ENCODE measurements at places on chromosomes 16 and 17. TPM values are rescaled to one million over a fixed set of nuclear protein-coding genes. Genes with fewer than 3 reads are reported as not detected.
A peak's percentile ranks its signal among the peaks of the same experiment; 100 is the strongest.

ITGAL gene
- total RNA-seq: 0.33 TPM

DNA sequence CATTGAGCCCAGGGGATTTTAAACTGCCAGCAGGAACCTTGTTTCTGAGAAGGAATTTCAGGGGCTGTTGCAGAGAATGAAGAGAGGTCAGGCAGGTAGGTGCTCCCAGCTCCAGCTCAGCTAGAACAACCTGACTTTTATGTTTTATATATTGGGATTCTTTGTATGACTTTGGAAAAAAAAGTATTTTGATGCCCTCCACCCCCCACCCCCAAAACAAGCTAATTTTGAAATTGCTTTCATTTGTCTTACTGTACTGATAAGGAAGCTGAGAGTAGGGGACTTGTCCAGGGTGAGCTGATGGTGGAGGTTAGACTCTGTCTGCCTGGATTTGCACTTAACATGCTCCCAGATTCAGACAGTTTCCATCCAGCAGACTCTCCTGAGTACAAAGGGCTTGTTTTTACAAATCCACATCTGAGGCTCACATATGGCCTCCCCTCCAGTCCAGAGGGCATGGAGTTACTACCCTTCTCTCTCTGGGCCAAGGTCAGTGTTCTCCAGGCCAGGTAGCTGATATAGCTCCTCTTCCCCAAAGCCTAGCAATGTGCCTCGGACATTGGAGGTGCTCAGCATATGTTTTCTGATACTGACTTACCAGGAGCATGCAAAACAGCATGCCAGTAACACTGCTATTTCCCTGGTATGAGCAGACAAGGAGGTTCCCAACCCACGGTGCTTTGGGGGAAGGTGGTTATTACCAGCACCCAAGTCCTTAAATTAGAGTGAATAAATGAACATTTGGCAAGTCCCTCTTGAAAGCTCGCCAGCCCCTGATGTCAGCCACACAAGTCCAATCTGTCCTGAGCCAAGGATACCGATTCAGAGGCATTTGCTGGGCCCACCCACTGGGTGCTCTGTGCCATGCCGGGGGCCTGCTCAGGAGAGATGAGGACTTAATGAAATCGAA lies 11.3 kb downstream of the STX1B start:
- no peak overlapping the region for H3K27ac ChIP-seq
- H3K4me1 ChIP-seq: peaks cover 17% of the 10 kb centered on the region
- H3K27me3 ChIP-seq: peaks cover 18% of the 10 kb centered on the region
- H3K36me3 ChIP-seq: peaks cover 4% of the 10 kb centered on the region
- no peak for DNase-seq

- DNase-seq: no peak
- H3K4me1 ChIP-seq: no peaks in the 10 kb centered on the region
- H3K36me3 ChIP-seq: peaks cover 5% of the 10 kb centered on the region
- no peak overlapping the region for H3K27ac ChIP-seq
- H3K4me3 ChIP-seq: no peak overlapping the region
- peaks cover 22% of the 10 kb centered on the region for H3K27me3 ChIP-seq
Measured at GRCh38 chr17:39001703-39002637, 34.8 kb upstream of the FBXO47 start.

KCTD2 gene
- 26.1 TPM for total RNA-seq

DNA sequence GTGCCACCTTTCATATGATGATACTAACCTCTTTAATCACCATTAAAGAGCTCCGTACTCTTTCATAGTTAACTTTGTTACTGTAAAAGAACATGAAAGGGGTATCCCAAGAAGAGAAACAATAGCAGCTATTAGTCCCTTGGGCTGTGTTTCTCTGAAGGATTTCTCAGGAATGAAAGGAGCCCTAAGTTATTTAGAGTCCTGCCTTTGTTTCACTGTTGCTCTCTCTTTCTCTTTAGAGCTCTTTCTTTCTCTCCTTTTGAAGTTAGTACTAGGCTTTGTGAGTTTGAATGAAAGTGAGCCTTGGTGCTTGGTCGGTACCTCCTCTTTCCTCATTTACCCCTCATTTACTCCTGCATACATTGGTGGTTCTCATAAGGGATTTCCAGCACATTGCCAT lies 20.5 kb upstream of the RASL10B start:
- H3K4me3 ChIP-seq: no peak overlapping the region
- peaks cover 16% of the 10 kb centered on the region for H3K4me1 ChIP-seq
- H3K36me3 ChIP-seq: peaks cover 8% of the 10 kb centered on the region
- no peak for DNase-seq

DNA sequence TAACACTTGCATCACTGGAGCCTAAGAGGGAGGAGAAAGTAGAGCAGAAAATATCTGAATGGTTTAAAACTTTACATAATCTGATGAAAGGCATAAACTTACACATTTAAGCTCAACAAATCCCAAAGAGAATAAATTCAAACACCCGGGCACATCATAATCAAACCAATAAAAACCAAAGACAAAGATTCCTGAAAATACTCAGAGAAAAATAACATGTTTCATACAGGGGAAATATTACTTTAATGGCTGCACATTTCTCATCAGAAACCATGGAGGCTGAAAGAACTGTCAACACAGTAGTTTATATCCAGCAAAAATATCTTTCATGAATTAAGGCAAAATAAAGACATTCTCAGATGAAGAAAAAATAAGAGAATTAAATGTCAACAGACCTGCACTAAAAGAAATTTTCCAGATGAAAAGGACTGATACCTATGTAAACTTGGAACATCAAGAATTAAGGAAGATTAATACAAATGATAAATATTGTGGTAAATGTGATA lies 34.2 kb downstream of the C16orf87 start:
- H3K27me3 ChIP-seq: no peaks in the 10 kb centered on the region
- H3K4me1 ChIP-seq: no peaks in the 10 kb centered on the region
- no peak overlapping the region for H3K27ac ChIP-seq
- no peak overlapping the region for H3K4me3 ChIP-seq

DNA sequence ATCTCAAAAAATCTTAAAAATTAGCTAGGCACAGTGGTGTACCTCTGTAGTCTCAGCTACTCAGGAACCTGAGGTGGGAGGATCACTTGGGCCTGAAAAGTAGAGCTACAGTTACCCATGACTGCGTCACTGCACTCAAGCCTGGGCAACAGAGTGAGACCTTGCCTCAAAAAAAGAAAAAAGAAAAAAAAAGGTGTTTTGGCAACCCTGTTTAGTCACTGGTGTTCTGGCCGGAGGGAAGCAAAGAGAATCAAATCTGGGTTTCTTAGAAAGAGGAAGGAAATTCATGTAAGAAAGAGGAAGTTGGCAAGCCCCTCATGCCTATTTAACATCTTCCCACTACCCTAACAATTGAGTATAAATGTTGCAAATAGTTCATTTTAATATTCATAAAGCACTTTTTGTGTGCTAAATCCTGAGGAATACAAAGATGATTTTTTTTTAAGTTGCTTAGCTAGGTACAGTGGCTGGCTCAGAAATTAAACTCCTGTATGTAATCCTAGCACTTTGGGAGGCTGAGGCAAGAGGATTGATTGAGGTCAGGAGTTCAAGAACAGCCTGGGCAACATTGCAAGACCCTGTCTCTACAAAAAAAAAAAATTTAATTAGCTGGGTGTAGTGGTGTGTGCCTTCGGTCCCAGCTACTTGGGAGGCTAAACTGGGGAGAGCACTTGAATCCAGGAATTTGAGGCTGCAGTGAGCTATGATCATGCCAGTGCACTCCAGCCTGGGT lies 6.5 kb upstream of the USP32 start:
- DNase-seq: no peak
- no peaks in the 10 kb centered on the region for H3K36me3 ChIP-seq
- peaks cover under 1% of the 10 kb centered on the region for H3K4me1 ChIP-seq
- peaks cover 5% of the 10 kb centered on the region for H3K27me3 ChIP-seq
- no peak overlapping the region for H3K27ac ChIP-seq

GRCh38 chr17:76709077-76709950 lies 1.5 kb downstream of the MXRA7 start:
- peaks cover 4% of the 10 kb centered on the region for H3K36me3 ChIP-seq
- H3K4me1 ChIP-seq: peaks cover 42% of the 10 kb centered on the region
- no peaks in the 10 kb centered on the region for H3K27me3 ChIP-seq
- H3K4me3 ChIP-seq: peak overlapping the region; percentile 93
- no peak for DNase-seq
- H3K27ac ChIP-seq: peak overlapping the region; percentile 90

DNA sequence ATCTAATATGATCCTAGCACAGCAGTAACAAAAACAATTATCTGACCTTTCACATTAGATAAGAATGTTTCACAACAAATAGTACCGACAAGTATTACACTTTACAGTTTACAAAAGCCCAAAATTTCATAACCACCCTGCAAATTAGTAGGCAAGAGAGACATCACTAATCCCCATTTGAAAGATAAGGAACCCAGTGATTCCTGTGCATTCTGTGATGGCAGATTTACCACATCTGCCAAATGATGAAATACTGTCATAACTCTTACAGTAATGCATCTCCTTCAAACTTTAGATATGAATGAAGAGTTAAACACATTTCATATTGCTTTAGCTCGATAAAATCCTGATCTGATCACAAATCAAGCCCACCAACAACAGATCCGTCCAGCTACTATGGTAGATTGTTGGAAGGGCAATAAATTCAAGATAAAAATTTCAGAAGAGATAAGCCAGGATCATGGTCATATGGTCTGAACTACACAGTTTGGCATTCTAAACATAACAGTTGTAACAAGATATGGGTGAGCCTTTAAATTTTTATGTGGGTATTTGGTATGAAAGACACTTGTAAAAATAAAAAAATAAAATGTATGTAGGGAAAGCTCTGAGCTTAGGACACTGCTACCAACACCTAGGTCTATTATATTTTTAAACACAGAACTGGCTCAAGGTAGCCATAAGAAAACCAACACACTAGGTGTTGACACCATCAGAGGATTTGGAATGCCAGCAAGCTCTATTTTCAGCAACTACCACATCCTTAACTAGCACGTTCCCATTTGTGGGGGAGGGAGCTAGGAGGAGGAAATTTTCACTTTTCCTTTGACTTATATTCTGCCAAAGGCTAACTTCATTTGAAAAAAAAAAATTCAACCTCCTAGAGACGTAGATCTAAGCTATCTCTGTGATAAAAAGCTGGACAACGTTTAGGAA lies 9.3 kb downstream of the YWHAE start:
- H3K4me1 ChIP-seq: peaks cover 34% of the 10 kb centered on the region
- peaks cover 11% of the 10 kb centered on the region for H3K36me3 ChIP-seq
- peak overlapping the region; percentile 71 for H3K27ac ChIP-seq

GNG13 gene
- not detected for total RNA-seq

AANAT gene
- not detected for total RNA-seq

- H3K27me3 ChIP-seq: peaks cover 24% of the 10 kb centered on the region
- no peak for DNase-seq
- H3K4me1 ChIP-seq: peaks cover 22% of the 10 kb centered on the region
- H3K4me3 ChIP-seq: peak overlapping the region; percentile 57
- H3K36me3 ChIP-seq: peaks cover 9% of the 10 kb centered on the region
Measured at GRCh38 chr17:79831265-79832217, 7.7 kb downstream of the CBX4 start.

DNA sequence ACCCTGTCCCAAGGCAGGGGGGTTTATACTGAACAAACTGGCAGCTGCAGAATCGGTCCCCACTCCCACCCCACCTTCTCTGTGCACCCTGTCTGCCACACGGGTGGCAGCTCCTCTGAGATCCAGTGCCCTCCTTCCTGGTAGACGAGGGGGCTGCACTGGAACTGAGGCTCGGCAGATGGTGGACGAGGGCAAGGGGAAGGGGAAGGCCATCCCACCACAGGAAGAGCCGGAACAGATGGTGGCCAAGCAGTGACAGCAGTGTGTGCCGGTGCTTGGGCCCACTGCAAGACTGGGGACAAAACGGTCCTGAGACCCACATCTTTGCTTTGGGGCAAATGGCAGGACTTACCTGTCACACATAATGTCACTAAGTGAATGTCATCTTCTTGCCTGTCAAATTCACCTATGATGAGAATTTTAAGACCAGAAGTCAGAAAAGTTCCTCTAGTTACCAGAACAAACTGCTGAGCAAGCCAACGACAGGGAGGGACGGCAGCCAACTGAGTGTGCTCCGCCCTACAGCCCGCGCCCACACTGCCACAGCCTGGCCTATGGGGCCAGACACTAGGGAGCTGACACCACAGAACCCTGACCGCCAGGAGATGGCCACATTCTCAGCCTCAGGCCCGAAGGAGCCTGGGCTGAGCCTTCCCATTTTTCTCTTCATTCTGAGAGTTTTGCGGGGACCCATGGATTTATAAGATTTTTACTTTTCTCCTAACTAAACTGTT lies 14.4 kb downstream of the NTAN1 start:
- DNase-seq: no peak
- peak overlapping the region; percentile 68 for H3K27ac ChIP-seq
- H3K4me1 ChIP-seq: peaks cover 4% of the 10 kb centered on the region
- H3K36me3 ChIP-seq: peaks cover 13% of the 10 kb centered on the region
- H3K27me3 ChIP-seq: no peaks in the 10 kb centered on the region

DNA sequence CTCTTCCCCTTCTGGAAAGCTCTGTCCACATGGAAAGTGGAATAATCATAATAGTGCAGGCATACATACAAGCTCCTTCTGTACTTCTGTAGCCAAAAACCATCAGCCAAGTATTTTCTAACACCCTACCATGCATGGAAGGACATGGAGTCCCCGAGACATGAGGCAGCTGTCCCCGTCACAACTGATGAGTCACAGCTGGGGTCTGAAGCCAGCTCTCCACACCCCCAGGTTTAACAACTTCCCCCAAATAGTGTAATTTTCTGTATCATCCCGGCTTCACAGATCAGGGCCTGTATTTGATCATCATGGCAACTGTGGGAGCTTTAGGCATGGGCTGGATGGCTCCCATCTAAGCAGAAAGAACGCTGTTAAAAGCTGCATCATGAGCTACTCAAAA lies 16.6 kb downstream of the C16orf96 start:
- H3K27ac ChIP-seq: no peak overlapping the region
- no peaks in the 10 kb centered on the region for H3K36me3 ChIP-seq
- no peaks in the 10 kb centered on the region for H3K27me3 ChIP-seq
- H3K4me3 ChIP-seq: no peak overlapping the region

GRCh38 chr16:48536614-48537200 lies 73.3 kb downstream of the N4BP1 start:
- no peaks in the 10 kb centered on the region for H3K27me3 ChIP-seq
- no peak overlapping the region for H3K27ac ChIP-seq
- no peak for DNase-seq
- peaks cover 6% of the 10 kb centered on the region for H3K4me1 ChIP-seq
- no peak overlapping the region for H3K4me3 ChIP-seq
- H3K36me3 ChIP-seq: peaks cover 3% of the 10 kb centered on the region

DNA sequence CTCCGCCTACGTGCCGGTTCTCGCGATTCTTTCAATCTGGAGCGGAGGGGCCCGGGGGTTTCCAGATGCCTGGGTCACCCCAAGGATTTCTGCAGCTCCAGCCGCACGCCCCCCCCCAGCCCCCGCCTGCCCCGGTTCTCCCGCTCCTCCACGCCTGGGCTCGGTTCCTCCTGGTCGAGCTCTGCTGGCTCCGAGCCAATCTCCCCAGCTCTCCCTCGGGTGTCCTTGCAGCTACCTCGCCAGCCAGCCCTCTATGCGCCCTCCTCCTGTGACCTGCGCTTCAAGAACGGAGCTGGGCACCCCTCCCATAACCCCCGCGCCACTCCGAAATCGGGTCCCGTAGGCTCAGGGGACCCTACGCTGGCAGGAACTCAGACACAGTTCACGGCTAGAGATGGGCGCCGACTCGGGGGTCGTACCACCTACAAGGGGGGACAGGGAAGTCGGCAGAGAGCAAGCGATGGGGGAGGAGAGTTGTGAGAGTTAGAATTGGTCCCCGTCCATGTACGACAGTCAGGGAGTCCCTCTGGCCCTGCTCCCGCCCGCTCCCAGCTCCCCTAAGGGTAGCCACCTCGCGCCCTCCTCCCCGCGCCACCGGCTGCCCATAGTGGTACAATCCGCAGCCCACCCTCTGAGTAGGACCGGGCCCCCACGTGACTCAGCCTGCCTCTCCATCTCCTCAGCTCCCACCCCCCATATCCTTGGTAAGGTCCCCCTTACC lies 961 bp downstream of the FGF11 start:
- H3K36me3 ChIP-seq: peaks cover 4% of the 10 kb centered on the region
- peak overlapping the region; percentile 93 for H3K4me3 ChIP-seq
- H3K27ac ChIP-seq: peak overlapping the region; percentile 86
- H3K27me3 ChIP-seq: peaks cover 63% of the 10 kb centered on the region

GNGT2 gene
- total RNA-seq: 0.34 TPM
